Uterus (tissue), 4 donors: ENCODE measurements at places on chromosomes 6 and 20. TPM values are rescaled to one million over a fixed set of nuclear protein-coding genes. Genes with fewer than 3 reads are reported as not detected.
A peak's percentile ranks its signal among the peaks of the same experiment; 100 is the strongest.

DNA sequence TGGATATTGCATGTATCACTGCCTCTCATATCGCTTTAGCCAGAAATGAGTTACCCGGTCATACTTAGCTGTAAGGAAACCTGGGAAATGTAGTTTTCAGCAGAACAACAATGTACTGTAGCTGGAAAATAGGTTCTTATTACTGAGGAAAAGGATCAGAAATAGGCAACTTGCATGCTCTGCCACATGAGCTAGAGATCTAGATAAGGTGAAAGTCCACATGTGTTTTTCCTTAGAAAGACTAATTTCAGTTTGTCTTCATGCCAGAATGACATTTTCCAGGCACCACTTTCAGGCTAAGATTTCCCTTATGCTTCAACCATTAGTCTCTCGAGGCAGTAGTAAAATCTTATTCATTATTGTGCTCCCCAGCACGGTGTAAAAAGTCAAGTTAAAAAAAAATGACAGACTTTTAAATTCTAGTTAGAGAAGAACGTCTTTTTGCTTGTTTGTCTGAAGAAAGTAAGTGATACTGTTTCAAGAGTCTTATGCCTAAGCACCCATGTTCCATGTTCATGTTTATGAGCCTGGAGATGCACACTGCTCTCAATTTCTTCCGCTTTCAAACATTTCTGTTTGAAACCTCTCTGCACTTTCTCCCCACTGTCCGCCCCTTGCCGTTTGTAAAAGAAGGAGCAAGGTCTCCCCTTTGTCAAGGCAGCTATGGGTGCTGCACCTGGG, 67.6 kb downstream of the ZNF831 start:
- H3K4me3 ChIP-seq = no peak overlapping the region
- H3K36me3 ChIP-seq = no peaks in the 10 kb centered on the region
- no peaks in the 10 kb centered on the region for H3K27me3 ChIP-seq

LY6G6D gene
- not detected for total RNA-seq

RFX6 gene
- total RNA-seq = not detected

- no peaks in the 10 kb centered on the region for H3K27me3 ChIP-seq
- peaks cover 5% of the 10 kb centered on the region for H3K4me1 ChIP-seq
- no peaks in the 10 kb centered on the region for H3K36me3 ChIP-seq
- DNase-seq = no peak
Measured at GRCh38 chr6:27392623-27393022, 4.1 kb downstream of the ZNF391 start.

- no peak for DNase-seq
- no peak overlapping the region for H3K27ac ChIP-seq
- no peak overlapping the region for H3K4me3 ChIP-seq
- no peaks in the 10 kb centered on the region for H3K27me3 ChIP-seq
- H3K4me1 ChIP-seq = no peaks in the 10 kb centered on the region
- H3K36me3 ChIP-seq = no peaks in the 10 kb centered on the region
Measured at GRCh38 chr20:35561671-35562070, 19.8 kb downstream of the ERGIC3 start.

DNA sequence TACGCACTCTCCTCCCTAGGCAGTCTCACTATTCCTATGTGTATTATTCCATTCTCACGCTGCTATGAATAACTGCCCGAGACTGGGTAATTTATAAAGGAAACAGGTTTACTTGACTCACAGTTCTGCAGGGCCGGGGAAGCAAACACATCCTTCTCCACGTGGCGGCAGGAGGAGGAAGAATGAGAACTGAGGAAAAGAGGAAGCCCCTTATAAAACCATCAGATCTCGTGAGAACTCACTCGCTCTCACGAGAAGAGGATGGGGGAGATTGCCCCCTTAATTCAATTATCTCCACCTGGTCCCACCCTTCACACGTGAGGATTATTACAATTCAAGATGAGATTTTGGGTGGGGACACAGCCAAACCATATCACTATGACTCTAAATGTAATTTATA, 61.9 kb downstream of the ECT2L start:
- no peaks in the 10 kb centered on the region for H3K27me3 ChIP-seq
- H3K4me3 ChIP-seq = no peak overlapping the region
- no peak overlapping the region for H3K27ac ChIP-seq
- no peaks in the 10 kb centered on the region for H3K4me1 ChIP-seq

GRCh38 chr6:43716099-43716498, 28.5 kb upstream of the MRPS18A start:
- peaks cover 6% of the 10 kb centered on the region for H3K4me1 ChIP-seq
- H3K4me3 ChIP-seq = no peak overlapping the region
- DNase-seq = peak; percentile 74

GRCh38 chr6:162825597-162825996, 97.8 kb downstream of the PACRG start:
- DNase-seq = no peak
- H3K4me1 ChIP-seq = no peaks in the 10 kb centered on the region
- H3K27me3 ChIP-seq = no peaks in the 10 kb centered on the region
- H3K4me3 ChIP-seq = no peak overlapping the region

DNA sequence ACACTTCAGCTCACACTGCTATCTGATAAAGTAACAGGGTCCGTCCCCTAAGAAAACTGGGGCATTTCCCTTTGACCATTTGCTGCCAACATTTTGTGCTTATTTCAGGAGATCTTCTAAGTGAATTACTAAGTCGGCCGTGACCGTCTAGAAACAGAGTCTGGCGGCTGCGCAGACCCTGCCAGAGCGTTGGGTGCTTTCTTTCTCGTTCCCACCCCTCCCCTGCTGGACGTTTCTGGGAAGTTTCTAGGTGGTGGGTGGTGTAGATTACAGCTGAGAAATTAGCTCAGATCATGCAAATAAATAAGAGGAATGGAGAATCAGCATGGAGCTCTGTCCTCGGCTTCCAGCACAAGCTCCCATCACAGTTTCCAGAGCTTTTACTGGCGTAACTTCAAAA, 128.1 kb downstream of the MYLK4 start:
- H3K36me3 ChIP-seq = no peaks in the 10 kb centered on the region
- H3K4me3 ChIP-seq = no peak overlapping the region
- no peaks in the 10 kb centered on the region for H3K27me3 ChIP-seq
- no peak for DNase-seq
- H3K4me1 ChIP-seq = no peaks in the 10 kb centered on the region
- H3K27ac ChIP-seq = no peak overlapping the region
